Cerebellum (tissue), 4 donors: ENCODE measurements at places on chromosomes 2 and 18. TPM values are rescaled to one million over a fixed set of nuclear protein-coding genes. Genes with fewer than 3 reads are reported as not detected.

Gene IL1RL2
- 0.73 TPM for total RNA-seq

DNA sequence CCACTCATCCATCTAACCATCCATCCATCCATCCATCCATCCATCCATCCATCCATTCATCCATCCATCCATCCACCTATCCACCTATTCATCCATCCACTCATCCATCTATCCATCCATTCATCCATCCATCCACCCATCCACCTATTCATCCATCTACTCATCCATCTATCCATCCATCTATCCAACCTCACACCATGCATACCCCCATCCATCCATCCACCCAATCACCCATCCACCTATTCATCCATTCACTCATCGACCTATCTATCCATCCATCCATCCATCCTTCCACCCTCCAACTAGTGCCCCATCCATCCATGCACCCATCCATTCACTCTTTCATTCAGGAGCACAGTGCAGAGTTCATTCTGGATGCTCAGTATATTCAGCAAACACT, 21.5 kb upstream of the YWHAQ start:
- no peak for DNase-seq

DNA sequence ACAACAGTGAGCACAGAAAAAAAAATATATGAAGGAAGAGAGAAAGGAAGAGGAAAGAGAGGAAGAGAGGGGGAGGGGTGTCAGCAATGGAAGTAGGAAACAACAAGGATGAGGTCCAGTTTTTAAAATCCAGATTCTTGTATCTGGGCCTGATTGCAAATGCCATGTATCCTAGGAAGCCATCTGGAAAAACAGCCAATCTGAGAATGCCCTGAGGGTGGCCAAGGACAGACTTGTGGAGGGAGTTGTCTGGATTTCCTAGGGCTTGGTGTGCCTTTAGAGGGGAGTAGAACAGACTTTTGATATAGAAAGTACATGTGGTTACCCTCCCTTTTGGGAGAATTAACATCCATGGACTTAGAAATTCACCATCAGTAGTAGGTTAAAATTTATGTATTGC, 47.1 kb downstream of the PRKCE start:
- no peak for DNase-seq

DNA sequence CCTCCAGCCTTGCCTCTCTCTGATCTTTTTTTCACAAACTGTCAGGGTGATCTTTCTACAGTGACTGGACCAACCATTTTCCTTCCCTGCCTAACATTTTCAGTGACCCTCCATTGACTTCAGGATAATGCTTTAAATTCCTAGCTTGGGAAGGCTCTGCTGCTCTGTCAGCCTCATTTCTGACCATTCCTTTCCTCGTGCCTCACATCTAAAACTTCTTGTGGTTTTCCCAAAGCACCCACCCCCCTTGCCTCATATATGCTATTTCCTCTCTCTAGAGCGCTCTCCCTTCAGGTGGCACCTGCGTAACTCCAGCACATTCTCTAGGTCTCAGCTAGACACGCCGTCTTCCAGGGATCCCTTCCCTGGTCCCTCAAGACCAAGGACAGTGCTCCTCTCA, 37.2 kb downstream of the DRC1 start:
- no peak for DNase-seq

DNA sequence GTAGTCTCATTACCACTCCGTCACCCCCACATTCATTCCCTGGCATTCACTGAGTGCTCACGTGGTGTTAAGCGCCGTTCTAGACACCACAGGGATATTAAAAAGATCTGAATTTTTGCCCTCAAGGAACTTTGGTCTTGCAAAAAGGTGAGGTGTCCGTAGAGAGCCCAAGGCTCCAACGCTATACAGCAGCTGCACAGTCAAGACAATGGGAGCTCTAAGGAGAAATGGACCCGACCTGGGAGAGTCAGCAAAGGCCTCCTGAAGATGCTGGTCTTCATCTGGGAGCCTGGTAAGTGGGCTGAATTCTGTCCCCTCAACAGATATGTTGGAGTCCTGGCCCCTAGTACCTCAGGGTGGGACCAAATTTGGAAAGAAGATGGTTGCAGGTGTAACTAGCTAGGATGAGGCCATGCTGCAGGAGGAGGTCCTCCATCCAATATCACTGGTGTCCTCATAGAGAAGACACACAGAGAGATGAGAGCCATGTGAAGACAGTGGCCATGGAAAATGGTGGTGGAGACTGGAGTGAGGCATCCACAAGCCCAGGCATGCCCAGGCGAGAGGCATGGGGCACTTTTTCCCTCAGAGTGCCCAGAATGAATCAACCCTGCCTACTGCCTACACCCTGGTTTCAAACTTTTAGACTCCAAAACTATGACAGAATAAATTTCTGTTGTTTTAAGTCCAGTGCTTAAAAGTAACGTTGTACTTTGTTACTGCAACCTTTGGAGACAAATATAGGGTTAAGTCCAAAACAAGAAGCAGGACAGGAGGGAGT, 247.3 kb downstream of the TTC32 start:
- no peak for DNase-seq

DNA sequence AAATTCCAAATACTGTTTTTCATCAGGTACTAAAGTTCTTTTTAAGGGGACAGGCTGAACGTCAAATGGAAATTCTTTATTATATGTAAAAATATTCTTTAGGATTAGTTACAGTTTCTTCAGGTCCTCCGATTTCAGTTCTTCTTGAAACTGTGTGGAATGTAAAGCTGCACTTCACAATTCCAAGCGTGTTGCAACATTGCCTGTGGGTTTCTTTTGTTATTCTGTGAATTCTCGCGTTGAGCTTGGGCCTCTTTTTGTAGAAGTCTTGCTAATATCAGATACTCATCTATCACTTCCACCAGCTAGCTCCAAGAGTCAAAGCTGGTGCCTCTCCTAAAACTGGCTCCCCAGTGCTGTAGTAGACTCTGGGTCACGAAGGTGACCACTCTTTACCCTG, 642.6 kb downstream of the METTL4 start:
- no peak for DNase-seq

- no peak for DNase-seq
Observed at GRCh38 chr2:171728989-171729951, 42.0 kb downstream of the DYNC1I2 start.

Gene TMEM198
- 13.0 TPM for total RNA-seq

Gene NEU2
- total RNA-seq: not detected

Gene RSAD2
- total RNA-seq: 1.5 TPM

DNA sequence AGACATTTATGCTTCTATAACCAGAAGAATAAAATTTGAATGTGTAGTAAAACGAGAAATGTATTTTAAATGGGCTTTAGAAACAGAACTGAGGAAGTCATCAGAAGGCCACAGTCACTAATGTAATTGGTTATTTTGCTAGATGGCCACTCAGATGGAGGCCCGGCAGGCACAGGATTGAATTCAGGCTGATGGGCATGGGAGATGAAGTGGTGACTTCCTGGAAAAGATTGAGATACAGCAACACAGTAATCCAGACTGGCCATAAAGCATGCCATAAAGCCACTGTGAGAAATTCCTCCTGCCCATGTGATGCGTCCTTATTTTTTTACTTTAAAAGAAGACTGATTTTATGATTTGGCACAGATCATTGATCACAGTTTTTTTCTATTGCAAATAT, 297.7 kb downstream of the ICOS start:
- DNase-seq: no peak

Gene OXER1
- total RNA-seq: 0.18 TPM

Gene CRIM1
- total RNA-seq: 47.9 TPM

DNA sequence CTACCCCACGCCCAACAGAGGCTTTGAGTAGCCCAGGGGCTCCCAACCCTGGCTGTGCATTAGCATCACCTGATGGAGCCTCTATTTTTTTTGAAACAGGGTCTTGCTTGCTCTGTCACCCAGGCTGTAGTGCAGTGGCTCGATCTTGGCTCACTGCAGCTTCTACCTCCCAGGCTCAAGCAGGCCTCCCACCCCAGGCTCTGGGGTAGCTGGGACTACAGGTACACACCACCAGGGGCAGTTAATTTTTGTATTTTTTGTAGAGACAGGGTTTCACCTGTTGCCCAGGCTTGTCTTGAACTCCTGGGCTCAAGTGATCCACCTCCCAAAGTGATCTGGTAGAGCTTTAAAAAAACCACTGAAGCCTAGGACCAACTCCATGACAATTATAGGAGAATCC, 394.8 kb upstream of the ATP5MC3 start:
- DNase-seq: no peak

DNA sequence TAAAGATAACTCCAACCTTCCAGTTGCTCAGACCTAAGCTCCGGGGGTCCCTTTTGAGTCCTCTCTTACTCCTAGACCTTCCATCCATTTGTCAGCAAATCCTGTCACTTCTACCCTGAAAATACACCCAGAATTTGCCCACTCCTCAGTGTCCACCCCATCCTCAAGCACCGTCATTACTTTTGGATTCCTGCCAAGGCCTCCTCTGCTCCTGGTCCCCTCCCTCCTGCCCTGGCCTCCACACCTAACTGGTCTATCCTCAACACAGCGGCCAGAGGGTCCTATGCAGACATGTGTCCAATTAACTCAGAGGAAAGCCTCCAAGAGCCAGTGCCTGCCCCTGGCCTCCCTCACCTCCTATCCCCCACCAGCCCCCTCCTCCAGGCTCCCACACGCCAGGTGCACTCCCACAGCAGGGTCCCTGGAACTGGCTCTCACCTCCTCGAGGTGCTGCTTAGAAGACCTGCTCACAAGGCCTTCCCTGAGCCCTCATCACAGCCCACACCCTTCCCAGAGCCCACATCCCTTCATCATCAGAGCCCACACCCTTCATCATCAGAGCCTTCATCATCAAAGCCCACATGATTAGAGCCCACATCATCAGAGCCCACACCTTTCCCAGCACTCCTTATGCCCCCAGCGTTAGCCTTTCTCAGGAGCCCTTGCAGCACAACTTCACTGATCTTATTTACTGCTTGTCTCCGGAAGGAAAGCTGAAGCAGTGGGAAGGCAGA, 20.4 kb downstream of the FAM178B start:
- no peak for DNase-seq

- no peak for DNase-seq
Observed at GRCh38 chr2:439556-440402, 151.9 kb upstream of the ALKAL2 start.

Gene RPRM
- total RNA-seq: 7.0 TPM

DNA sequence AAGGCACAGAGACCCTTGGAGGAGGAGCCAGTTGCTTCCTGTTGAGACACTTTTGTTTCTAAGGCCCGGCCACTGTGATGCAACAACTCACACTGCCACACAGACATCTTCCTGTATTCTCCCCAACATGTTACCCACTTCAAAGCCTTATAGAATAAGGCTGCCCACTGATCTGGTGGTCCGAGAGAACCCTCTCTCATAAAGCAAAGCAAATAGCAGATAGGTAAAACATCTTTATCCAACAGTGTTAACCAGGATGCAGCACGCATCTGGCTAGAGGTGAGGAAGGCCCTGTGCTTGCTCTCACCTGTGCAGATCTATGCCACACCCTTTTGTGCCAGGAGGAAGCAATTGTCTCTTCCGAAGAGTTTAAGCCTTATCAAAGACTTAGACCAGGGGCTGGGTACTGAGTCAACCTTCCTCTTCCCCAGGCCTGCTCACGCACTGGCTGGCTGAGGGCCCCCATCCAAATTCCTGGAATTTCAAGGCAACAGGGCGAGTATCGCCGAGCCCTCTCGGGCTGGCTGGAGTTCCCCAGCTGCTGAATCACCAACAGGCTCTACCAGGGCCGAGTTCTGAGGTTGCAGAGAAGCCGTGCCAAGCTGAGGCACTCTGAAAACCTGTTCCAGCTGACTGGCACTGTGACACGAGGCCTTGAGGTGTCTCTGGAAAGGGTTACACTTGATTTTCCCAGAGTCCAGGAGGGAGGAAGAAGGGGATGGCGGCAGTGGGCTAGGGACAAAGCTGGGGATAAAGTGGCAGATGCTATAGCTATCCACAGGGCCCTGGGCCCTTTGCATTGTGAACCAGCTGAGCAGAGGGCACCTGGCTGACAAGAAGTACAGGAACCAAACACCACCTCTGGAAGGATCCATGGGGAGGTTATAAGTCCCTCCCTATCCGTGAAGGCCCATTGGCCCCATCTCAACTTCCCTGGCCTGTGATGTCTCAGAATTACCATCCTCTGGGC, 29.3 kb downstream of the TGFA start:
- DNase-seq: no peak

GRCh38 chr2:60505240-60505879, 48.1 kb downstream of the BCL11A start:
- DNase-seq: no peak
